GM23248 (cell line): ENCODE measurements at places on chromosomes 11 and 22.

- DNase-seq, result peak; percentile 49
Measured at GRCh38 chr11:130454491-130455252, 6.2 kb downstream of the ADAMTS15 start.

- DNase-seq, result no peak
Measured at GRCh38 chr11:111476956-111477355, 35.2 kb downstream of the BTG4 start.

DNA sequence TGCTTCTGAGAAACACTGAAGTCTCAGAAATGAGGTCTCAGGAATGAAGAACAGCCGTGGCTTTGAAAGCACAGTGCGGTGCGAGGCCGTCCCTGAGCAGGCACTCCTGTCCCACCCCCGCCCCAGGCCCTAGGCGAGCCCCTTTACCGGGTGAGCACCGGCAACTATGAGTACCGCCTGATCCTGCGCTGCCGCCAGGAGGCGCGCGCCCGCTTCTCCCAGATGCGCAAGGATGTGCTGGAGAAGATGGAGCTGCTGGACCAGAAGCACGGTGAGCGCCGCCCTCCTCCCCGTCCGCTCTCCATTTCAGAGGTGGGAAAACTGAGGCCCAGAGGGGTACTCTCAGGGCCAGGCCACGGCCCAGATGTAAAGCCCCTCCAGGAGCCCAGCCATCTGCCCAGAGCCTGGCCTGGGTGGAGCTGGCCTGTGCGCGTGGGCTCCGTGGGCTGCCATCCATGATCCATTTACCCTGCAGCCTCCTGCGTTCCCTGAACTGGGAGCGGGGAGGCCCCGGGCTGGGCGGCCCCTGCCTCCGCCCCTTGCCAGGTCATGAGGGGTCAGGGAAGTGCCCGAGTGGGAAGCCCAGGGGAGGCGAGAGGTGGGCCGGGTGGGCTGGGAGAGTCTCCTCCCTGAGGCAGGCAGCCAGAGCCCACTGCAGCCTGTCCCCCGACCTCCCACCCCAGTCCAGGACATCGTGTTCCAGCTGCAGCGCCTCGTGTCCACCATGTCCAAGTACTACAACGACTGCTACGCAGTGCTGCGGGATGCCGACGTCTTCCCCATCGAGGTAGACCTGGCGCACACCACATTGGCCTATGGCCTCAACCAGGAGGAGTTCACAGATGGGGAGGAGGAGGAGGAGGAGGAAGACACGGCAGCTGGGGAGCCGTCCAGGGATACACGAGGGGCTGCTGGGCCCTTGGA is 9.5 kb downstream of the SLC16A8 start:
- DNase-seq, result no peak

- DNase-seq, result peak; percentile 26
Measured at GRCh38 chr11:126039485-126040271, 23.0 kb downstream of the CDON start.

GRCh38 chr11:134739136-134739535 is 327.1 kb upstream of the B3GAT1 start:
- no peak for DNase-seq

GRCh38 chr11:119254239-119254638 is 48.1 kb downstream of the CBL start:
- no peak for DNase-seq

- peak; percentile 45 for DNase-seq
Measured at GRCh38 chr11:3042496-3043314, 14.5 kb downstream of the CARS1 start.

DNA sequence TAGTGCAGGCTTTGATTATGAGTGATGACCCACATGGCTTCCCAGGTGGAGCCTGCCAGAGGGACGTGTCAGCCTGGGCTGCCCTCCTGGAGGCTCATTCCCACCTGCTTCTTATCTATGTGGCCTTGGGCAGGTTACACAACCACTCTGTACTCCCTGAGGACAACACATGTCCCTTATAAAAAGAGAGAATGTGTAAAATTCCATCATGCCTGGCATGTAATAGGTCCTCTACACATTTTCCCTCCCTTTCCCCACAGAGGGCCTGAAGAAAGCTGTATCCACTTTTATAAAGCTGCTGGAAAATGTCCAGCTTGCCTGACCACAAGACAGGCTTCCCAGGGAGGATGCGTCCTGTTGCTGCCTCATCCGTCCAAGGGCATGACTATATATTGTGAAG is 55.0 kb upstream of the VSTM5 start:
- DNase-seq, result peak; percentile 74

DNA sequence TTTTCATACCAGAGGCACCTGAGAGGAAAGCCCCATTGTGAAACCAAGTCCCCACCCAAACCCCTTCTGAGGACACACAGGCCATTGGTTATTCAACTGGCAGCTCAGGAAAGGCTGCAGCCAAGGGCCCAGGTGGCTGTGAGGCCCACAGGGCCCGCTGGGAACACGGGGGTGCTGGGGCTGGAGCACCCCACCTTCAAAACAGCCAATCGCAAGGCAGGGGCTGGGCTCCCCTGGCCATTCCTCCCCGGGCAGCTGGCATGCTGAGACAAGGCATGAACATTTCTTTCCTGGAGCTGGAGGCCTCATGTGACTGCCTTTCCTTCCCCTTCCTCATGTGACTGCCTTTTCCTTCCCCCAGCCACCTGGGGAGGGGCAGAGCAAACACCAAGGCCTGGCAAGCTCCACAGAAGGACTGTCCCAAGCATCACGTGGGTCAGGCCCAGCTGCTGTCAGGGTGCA is 76.9 kb downstream of the PIWIL3 start:
- DNase-seq, result no peak

GRCh38 chr11:123233280-123233974 is 38.4 kb upstream of the CLMP start:
- DNase-seq, result peak; percentile 23

- peak; percentile 42 for DNase-seq
Measured at GRCh38 chr22:47043835-47044721, 281.6 kb downstream of the TBC1D22A start.

DNA sequence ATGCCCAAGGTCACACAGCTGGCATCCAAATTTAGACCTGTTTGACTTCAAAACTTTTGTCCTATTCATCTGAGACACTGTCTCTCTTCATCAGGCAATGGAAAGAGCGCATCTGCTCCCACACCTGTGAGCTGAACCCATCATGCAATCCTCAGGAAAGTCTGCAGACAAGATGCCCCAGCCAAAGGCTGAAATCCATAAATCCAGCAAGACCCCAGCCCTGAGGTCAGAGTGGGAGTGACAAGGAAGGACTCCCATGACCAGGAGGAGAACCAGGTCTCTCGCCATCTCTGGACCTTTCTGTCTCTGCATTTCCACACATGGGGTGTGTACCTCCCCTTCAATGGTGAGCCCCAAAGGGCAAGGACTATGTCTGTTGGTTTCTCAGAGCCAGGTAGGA is 83.6 kb upstream of the HMGXB4 start:
- DNase-seq, result no peak

GRCh38 chr11:117702946-117703598 is 93.9 kb downstream of the DSCAML1 start:
- no peak for DNase-seq

DNA sequence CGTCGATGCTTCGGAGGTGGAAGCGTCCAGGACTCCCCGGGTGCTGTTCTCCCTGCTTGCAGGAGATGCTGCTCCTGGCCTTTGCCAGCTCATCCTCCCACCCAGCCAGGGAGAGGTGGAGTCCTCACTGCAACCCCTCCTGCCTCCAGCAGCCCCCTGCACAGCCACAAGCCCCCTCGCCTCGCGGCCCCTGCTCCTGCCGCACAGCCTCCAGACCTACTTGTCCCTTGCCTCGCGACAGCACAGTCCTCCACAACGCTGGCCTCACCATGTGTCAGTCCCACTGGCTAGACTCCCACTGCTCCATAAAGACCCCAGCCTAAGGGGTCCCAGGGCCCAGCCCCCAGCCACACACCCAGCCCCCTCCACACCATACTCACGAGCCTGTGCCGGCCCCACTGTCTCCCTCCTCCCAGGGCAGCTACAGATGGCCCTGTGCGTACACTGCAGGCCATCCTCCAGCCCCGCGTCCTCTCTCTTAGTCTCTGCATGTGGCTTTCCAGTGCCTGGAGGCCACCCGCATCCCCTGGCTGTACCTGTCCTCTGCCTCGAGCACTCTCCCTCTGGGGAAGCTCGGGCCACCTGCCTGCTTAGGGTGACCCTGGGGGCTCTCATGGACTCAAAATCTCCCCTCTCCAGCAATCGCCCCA is 91.5 kb downstream of the CELSR1 start:
- DNase-seq, result no peak

DNA sequence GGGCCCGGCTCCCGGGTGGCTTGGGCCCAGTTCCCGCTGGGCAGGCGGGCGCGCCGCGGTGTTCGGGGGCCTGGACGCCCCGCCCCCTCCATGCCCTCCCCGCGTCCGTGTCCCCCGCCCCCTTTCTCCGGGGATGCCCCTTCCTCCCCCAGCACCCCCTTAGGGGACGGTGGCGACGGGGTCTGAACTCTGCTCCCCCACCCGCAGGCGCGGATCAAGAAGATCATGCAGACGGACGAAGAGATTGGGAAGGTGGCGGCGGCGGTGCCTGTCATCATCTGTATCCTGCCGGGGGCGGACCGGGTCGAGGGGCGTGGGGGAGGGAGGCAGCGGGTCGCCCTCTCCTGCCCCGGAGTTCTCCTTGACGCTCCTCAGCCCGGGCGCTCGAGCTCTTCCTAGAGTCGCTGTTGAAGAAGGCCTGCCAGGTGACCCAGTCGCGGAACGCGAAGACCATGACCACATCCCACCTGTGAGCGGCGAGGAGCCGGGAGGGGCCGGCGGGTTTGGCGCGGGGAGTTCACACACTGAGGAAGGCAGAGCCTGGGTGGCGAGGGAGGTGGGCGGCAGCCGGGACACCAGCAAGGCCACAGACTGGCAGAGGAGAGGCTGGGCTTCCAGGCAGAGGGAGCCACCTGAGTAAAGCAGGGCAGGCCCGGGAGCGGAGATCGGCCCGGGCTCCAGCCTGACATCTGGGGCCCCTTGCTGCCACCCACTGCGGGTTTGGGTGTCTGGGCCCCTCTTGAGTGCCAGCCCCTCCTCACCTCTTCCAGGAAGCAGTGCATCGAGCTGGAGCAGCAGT is 546 bp downstream of the DRAP1 start:
- peak; percentile 44 for DNase-seq

DNA sequence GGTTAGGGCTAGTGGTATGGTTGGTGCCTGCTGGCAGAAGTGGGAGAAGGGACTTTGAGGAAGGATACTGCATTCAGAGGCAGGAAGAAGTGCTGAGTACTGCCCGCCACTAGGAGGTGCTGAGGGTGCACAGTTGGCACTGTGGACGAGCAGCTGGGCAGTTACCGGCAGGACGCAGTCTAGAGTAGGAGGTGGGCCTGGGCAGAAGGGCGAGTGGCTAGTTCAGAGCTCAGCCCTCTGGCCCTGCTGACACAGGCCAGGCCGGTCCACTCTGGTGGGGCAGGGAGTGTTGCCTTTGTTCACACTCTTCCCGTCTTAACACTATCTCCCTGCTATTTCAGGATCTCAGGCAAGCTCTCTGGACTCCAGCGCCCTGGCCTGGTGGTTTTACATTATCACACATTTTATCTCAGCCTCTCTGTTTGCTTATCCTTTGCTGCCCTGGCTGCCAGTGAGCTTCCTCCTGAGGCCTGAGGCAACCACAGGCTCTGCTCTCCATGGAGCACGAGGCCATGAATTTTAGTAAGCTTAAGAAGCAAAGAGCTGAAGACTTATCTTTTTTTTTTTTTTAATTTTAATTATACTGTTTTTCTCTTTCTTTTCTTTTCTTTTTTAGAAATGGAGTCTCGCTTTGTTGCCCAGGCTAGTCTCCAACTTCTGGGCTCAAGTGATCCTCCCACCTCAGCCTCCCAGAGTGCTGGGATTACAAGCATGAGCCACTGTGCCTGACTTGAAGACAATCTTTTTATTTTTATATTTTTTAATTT is 26.9 kb downstream of the SNAP29 start:
- peak; percentile 87 for DNase-seq

- DNase-seq, result no peak
Measured at GRCh38 chr11:1771273-1771672, 7.5 kb upstream of the CTSD start.

DNA sequence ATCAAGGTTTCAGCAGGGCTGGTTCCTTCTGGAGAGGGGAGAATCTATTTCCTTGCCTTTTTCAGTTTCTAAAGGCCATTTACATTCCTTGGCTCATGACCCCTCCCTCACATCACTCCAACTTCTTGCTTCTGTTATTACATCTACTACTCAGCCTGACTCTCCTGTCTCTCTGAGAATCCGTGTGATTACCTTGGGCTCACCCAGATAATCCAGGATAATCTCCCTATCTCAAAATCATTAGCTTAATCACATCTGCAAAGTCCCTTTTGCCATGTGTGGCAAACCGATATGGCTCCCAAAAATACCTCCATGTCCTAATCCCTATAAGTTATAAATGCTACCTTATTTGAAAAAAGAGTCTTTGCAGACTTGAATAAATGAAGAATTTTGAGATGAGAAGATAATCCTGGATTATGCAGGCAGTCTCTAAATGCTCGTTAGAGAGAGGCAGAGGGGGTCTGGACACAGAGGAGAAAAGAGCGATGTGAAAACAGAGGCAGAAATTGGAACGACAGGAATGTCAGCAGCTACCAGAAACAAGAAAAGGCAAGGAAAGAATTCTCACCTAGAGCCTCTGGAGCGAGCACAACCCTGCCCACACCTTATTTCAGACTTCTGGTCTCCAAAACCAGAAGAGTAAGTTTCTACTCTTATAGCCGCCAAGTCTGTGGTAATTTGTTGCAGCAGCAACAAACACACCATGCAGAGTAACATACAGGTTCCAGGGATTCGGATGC is 23.6 kb upstream of the ARHGAP32 start:
- DNase-seq, result no peak

GRCh38 chr11:70167120-70167519 is 36.0 kb upstream of the FADD start:
- DNase-seq, result no peak

GRCh38 chr22:42101199-42101598 is 10.6 kb upstream of the NDUFA6 start:
- no peak for DNase-seq

GRCh38 chr22:50258361-50259292 is 2.9 kb downstream of the MAPK12 start:
- DNase-seq, result no peak

GRCh38 chr11:8381871-8382396 is 118.3 kb upstream of the LMO1 start:
- DNase-seq, result no peak

- DNase-seq, result peak; percentile 85
Measured at GRCh38 chr11:65471447-65471891, 27.4 kb upstream of the MALAT1 start.

GRCh38 chr22:37349043-37349814 is 66.9 kb downstream of the CYTH4 start:
- no peak for DNase-seq

DNA sequence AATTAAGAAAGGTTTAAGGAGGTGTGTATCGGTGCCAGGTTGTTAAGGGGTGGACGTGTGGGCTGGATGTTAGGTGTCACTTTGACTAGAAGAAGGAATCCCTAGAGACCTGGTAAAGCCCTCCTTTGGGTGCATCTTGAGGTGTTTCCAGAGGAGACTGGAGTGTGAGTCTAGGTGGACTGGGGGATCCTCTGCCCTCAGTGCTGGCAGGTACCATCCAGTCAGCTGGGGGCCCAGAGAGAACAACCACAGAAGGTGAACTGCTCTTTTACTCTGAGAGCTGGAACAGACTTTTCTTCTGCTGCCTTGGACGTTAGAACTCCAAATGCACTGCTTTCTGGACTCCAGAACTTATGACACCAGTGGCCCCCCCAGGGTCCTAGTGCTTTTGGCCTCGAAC is 44.0 kb downstream of the SPATA19 start:
- no peak for DNase-seq
